BE2C (cell line): ENCODE measurements at places on chromosomes 11 and 22.

DNA sequence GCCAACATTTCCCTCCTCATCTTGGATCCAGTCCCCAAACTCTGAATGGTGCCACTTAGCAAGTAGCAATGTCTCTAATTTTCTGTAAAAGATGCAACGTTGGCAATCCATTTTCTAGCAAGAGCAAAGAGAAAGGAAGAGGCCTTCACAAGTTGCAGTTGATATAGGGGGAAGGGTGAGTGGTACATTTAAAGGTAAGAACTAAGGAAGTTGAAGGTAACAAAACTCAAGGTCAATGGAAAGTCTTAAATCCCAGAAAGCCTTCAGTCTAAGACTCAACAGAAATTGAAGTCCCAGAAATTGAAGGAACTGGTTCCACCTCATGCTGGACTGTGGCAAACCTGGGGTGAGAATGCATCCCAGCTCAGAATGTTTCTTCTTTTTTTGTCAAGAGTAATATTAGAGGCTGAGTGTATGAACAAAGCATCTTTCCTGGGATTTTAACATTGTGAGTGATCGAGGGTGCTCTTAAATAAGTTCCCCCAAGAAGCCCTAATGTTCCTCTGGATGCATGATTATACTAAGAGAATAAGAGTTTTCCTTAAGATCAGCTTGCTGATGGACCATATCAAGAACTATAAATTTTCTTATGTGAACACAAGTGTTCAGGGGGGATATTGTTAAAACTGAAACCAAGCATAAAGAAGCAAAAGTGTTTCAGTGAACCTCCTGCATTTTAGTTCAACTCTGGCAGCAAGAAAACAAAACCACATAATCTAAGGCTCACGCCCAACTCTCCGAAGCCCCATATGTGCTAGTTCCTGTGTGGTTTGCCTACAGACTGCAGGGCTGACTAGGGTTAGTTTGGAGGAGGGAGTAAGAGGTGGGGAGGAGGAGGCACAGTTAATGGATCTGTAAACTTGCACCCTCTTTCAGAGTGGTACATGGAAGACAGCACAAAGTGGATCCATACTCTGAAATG is at the start of gene GRAP2:
TSS of gene GRAP2 (plus strand) at position 779 of the 922 bp plus-strand sequence. CDS start 46,023 bp downstream, outside the sequence.
- DNase-seq = no peak

GRCh38 chr11:116261606-116262005 is 511.2 kb downstream of the BUD13 start:
- no peak for DNase-seq

GRCh38 chr11:16926883-16927626 is 87.2 kb downstream of the PLEKHA7 start:
- DNase-seq = no peak

- no peak for DNase-seq
Observed at GRCh38 chr11:18590571-18590970, 2.0 kb upstream of the UEVLD start.

DNA sequence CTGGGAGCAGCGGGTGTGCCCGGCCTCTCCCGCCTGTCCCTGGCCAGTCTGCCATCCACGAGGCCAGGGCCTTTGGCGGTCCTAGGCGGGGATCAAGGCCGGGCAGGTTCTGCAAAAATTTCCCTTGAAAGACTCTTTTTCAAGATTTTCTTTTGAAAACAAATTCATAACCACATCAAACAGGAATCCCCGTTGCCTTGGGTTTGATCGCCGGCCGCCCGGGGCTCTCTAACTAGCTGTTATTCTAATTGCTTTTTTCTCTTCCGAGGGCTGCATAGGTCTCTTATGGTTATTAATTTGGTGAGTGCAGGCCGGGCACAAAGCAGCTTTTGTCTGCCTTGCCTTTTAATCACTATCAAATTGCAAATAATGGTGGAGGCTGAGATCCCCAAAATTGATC is 42.0 kb downstream of the CDKN1C start:
- no peak for DNase-seq

- no peak for DNase-seq
Observed at GRCh38 chr11:91997226-91997625, 227.4 kb upstream of the FAT3 start.

DNA sequence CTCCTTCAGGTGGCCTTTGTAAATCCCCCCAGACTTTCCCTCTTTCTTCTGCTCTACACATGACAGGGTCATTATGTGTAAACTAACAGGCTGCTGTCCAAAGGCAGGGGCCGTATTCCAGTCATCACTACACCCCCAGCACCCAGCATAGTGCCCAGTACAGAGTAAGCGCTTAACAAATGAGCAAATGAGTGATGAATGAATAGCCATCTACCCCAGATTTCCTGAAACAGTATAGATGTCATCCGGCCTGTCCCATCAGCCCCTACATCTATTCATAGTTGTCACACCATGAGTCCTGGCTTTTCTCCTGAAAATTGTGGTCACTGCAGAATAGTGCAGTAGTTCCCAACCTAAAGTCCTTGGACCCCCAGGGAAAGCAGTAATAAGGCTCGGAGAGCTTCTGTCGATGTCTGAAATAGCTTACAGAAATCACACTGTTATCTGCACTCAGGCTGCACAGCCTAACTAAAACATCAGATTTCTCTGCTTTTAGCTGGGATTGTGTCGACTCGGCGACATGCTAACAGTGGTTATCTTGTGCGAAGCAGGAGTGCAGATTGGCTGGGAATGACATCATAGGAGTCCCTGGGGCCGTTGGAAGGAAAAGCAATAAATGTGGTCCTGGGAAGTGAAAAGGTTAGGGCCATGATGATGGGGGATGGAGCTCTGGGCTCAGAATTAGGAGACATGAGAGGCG is 143.8 kb upstream of the NECTIN1 start:
- peak; percentile 78 for DNase-seq

DNA sequence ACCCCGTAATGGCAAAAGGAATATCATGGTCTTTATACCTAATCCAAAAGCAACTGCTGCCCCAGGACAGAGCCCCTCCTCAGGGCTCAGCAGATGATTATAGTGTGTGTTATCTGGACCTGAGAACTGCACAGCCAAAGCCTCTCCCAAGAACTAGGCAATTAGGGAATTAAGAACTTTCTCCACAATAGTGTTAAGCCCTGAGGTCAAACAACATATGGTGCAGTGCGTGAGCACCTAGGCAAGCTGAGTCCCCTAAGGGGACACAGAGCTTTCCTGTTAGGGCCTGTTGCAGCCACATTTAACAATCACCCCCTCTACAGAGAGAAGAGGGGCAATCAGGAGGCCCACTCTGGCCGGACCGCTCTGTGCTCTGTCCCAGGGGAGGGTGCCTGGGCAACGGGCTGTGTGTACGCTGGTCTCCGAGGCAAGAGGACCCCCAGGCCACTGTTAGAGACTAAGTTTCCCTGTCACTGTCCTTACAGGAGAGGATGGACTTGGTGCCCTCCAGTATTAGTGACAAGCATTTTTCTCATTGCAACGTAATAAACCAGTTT is 1.4 kb upstream of the KCNJ5 start:
- DNase-seq = no peak

DNA sequence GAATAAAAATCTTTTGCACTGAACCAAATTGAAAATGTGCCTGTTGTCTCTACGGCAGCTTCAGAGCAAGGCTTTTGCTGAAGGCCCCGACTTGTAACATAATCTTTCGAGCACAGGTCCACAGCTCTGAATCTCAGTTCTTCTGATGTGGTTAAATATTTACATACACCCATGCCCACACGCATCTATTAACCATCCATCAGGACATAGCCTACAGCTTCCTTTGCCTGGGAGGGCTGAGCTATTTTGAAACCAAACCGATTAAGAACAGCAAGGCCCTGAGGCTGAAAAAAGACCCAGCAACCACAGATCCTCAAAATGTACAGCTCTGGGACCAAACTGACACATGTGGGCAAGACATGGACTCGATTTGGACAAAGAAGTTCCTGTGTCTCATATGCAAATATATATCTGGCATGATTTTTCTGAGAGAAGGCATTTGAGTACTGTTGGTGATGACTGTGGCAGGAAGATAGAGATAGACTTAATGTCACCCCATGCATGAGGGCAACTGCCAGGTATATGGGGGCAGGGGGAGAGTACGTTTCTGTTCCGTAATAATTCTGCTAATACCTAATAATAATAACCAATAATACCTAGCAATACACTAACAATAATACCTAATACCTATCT is 322.7 kb upstream of the PLET1 start:
- no peak for DNase-seq

GRCh38 chr11:118437208-118438125 is 1.2 kb downstream of the KMT2A start:
- peak; percentile 58 for DNase-seq

DNA sequence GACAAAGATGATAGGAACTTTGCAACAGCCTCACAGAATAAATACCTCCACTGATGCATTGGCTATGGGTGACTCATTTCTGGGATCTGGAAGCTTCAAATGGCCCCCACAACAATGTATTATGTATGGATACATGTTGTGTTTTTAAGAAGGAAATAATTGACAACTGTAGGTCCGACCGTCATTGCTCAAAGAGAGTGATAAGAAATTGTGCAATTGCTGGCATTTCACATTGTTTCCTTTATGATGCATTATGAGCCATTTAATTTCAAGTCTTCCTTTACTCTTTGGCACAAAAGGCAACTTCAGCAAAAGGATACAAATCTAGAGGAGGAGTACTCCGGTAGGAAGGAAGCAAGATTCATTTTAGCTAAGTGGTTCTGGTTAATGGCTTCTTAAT is 2.0 kb downstream of the ANO3 start:
- no peak for DNase-seq

GRCh38 chr11:104327861-104328511 is 164.0 kb upstream of the PDGFD start:
- DNase-seq = peak; percentile 67

DNA sequence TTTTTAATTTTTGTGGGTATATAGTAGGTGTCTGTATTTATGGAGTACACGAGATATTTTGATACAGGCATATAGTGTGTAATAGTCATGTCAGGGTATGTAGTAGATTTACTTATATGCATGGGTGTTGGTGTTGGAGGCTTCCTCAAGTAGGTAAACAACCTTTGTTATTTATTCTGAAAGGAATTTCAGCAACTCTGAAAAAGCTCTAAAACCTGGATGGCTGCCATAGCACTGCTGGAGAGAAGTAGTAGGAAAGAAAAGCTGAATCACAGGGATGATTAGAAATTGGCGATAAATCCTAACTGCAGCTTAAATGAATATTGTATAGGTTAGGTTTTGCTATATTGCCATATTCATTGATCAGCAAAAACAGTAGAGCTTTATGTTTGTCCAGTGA is 44.4 kb upstream of the ST14 start:
- no peak for DNase-seq

GRCh38 chr11:79437278-79437980 is 3.4 kb downstream of the TENM4 start:
- DNase-seq = peak; percentile 72

GRCh38 chr11:73017024-73017751 is 124.9 kb downstream of the FCHSD2 start:
- no peak for DNase-seq

DNA sequence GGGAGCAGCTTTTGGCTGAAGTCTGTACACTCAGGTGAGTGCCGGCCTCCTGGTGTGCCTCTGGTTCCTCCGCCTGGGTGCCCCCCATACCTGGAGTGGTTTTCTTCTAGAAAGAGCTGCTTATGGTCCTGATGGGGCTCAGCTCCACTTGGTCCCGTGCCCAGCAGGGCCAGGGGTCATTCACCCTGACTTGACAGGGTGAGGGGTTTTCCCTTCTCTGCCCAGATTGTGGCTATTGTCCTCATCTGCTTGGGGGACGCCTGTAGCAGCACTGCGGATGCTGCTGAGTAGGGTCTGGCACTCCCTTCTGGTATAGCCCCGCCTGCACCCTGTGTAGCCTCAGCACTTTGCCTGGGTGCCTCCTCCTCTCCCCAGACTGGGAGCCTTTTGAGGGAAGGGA is 8.2 kb downstream of the OMP start:
- DNase-seq = no peak

- DNase-seq = peak; percentile 60
Observed at GRCh38 chr11:128505449-128506065, 81.8 kb downstream of the ETS1 start.

DNA sequence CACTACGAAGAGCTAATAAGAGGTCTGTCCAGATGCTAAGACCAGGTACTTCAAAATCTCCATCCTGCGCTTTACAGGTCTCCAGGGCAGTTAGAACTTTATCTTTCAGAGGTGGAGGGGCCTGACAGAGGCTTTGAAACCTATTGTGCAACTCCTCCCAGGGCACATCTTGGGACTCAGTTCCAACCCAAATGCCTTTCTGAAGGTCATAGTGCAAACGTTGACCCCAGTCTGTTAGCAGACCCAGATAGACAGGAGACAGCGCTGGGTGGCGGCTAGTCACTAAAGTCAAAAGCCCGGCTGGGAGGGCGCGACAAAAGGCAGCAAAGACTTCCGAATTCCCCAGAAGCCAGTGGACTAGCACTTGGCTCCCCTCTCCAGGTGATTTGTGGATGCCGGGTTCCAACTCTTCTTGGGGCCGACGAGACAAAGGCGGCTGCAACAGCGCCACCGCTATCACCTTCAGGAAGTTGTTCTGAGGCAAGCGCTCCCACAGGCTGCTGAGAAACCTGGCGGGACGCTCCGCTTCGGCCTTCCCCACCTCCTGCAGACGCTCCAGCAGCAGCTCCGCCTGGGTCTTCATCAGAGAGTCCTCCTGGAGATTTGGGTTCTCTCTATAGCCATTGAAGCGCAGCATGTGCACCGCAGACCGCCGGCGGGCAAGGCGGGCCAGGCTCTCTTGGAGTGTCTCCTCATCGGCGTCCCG is 728 bp downstream of the FANCF start:
- peak; percentile 56 for DNase-seq

GRCh38 chr11:111540114-111540936 is at the start of gene LAYN:
Gene LAYN, plus strand, starts transcription at chr11:111540720. Its CDS starts 124 bp downstream, at chr11:111540844.
- DNase-seq = peak; percentile 76

- peak; percentile 86 for DNase-seq
Observed at GRCh38 chr11:33736148-33736812, at the start of gene CD59. Gene CD59, minus strand, starts transcription at chr11:33736423. Its CDS starts 13,978 bp downstream, at chr11:33722445.

DNA sequence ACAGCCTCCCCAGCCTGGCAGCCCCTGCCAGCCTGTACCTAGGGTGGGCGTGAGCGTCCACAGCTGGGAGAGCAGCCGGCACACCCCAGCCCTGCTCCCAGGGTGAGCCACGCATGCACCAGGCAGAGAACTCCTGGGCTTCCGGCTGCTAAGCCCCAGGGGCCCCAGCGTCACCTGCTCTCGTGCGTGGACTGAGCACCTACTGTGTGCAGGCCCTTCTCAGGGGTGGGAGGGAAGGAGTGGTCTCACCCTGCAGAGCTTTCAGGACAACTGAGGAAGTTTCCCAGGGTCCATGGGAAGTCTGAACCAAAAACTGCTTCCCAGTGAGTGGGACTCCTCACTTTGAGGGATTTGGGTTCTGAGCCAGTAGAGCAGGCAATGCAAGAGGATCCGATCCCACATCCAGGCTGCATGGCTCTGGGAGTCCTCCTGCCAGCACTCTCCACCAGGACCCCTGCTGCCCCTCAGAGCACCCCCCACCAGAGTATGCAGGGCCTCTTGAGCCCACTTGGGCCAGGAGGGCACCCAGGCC is 47.1 kb upstream of the PRODH start:
- DNase-seq = no peak

- no peak for DNase-seq
Observed at GRCh38 chr11:46505741-46506482, 87.9 kb downstream of the AMBRA1 start.

GRCh38 chr11:83836883-83837654 is 550.9 kb upstream of the CCDC90B start:
- DNase-seq = peak; percentile 63

GRCh38 chr11:33651990-33652389 is 48.6 kb downstream of the C11orf91 start:
- DNase-seq = no peak
